ENCODE measurements at places on chromosomes 12 and 14.

- no peak for DNase-seq
These were observed 37.5 kb downstream of the PRORP start for GRCh38 chr14:35159742-35160409.

DNA sequence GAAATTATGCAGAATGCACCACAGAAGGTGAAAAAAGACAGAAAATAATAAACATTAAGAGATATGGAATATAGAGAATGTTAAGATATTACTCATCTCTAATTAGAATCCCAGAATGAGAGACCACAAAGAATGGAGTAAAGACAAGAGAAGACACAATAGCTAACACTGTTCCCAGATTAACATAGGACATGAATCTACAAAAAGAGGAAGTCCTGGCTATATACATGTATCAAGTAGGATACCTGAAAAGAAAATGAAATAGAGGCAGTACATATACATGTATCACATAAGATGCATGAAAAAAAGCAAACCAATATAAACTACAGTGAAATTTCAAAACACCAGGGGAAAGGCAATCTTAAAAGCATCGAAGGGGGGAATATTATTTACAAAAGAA lies 5.6 kb upstream of the EPS8 start:
- no peak for DNase-seq

GRCh38 chr14:68705741-68706283 lies 87.1 kb downstream of the ZFP36L1 start:
- DNase-seq: no peak

GRCh38 chr12:39618701-39619100 lies 902 bp downstream of the ABCD2 start:
- DNase-seq: peak; percentile 57

- no peak for DNase-seq
These were observed 8.0 kb upstream of the RTRAF start for GRCh38 chr14:51981218-51981854.

DNA sequence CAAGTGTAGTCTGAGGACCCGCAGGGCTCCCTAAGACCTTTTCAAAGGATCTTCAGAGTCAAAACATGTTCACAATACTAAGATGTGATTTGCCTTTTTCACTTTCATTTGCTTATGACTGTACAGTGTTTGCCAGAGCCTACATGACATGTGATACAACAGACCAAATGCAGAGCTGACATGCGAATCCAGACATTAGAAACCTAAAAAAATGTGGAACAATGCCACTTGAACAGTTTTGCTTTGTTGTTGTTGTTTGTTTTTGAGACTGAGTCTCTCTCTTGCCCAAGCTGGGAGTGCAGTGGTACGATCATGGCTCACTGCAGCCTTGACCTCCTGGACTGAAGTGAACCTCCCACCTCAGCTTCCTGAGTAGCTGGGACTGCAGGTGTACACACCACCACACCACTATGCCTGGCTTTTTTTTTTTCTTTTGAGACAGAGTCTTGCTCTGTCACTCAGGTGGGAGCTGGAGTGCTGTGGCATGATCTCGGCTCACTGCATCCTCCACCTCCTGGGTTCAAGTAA lies 5.3 kb upstream of the RAB35 start:
- no peak for DNase-seq

GRCh38 chr12:123655420-123655819 lies 15.5 kb upstream of the TCTN2 start:
- no peak for DNase-seq

GRCh38 chr14:52314595-52315354 lies 663 bp downstream of the PTGER2 start:
- no peak for DNase-seq

- DNase-seq: peak; percentile 26
These were observed 15.0 kb upstream of the CACNA2D4 start for GRCh38 chr12:1933342-1934051.

- DNase-seq: peak; percentile 88
These were observed 37.7 kb downstream of the NEUROD4 start for GRCh38 chr12:55057481-55057880.

DNA sequence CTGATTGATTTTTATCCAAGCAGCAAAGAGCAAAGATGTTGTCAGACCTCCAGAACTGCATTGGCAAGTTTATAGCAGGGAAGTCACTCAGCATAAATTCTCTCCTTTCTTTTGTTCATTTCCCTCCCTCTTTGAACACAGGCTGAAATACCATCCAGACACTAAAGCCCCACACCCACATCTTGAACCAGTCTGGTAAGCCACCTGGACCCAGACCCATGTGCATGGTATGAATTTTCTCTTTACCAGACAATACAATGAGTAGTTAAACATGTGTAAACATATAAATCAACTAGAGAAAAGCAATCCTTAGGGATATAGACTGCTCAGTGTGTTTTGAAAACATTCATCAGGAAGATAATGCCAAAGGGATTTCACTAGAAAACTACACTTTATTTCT lies 488.3 kb upstream of the FLRT2 start:
- no peak for DNase-seq

GRCh38 chr12:43318021-43318420 lies 234.0 kb downstream of the ADAMTS20 start:
- no peak for DNase-seq

GRCh38 chr12:94803939-94804338 lies 153.6 kb upstream of the TMCC3 start:
- no peak for DNase-seq

- DNase-seq: no peak
These were observed 643 bp upstream of the TAMALIN start for GRCh38 chr12:52005903-52006703.

DNA sequence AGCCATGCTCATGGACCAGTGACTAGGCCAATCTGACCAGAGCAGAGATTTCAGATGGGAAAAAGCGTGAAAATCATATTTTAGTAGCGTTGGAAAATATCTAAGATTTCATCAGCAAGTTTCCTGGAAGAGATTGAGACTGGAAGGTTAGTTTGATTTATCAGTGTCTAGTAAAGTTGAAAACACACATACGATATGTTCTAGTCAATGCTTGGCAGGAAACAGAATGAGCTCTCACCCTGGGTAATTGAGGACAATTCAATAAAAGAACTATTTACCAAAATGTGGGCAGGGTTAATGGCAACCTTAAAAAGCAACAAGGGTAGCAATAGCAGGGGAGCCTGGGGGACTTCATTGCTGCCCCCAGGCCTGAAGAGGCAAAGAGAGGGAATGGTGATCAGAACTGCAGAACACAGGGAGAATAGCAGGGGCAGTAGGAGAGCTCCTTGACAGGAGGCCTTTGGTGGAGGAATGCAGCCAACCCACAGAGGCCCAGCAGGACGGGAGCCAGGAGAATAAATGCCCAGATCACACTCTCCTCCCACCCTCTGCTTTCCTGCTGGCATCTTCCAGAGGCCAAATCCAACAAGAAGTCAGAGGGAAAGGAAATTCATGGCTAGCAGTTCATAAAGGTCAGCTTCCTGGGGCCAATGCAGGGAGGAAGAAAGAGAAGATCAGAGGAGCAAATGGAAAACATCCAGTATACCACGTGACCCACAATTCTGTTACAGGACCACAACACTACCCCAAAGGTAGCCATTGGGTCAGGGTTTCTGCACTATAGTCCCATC lies 27.6 kb upstream of the LRP6 start:
- DNase-seq: no peak

DNA sequence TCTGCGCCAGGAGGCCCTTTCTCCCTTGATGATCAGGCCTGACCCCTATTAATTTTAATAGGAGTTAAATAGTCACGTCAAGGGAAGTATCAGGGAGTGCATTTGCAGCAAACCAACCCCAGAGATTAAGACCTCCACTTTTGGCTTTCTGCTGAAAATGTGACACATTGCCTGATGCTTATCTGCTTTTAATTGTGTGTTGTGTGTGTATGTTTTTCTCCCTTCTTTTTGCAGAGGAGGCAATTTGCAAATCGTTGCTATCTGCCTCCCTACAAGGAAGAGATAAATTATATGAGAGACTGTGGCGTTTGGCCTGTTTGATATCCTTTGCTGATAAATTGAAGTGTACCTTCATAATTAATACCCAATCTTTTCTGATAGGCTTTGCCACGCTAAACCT lies 822.9 kb downstream of the VRK1 start:
- DNase-seq: no peak

- DNase-seq: no peak
These were observed 16.5 kb upstream of the RIMKLB start for GRCh38 chr12:8681129-8681884.

GRCh38 chr12:86057092-86057845 lies 183.2 kb downstream of the NTS start:
- no peak for DNase-seq

- no peak for DNase-seq
These were observed 142.4 kb downstream of the DACT1 start for GRCh38 chr14:58780185-58780584.

- no peak for DNase-seq
These were observed 17.9 kb downstream of the SERPINA1 start for GRCh38 chr14:94370524-94370910.

GRCh38 chr12:54661048-54661447 lies 12.9 kb upstream of the DCD start:
- DNase-seq: no peak

DNA sequence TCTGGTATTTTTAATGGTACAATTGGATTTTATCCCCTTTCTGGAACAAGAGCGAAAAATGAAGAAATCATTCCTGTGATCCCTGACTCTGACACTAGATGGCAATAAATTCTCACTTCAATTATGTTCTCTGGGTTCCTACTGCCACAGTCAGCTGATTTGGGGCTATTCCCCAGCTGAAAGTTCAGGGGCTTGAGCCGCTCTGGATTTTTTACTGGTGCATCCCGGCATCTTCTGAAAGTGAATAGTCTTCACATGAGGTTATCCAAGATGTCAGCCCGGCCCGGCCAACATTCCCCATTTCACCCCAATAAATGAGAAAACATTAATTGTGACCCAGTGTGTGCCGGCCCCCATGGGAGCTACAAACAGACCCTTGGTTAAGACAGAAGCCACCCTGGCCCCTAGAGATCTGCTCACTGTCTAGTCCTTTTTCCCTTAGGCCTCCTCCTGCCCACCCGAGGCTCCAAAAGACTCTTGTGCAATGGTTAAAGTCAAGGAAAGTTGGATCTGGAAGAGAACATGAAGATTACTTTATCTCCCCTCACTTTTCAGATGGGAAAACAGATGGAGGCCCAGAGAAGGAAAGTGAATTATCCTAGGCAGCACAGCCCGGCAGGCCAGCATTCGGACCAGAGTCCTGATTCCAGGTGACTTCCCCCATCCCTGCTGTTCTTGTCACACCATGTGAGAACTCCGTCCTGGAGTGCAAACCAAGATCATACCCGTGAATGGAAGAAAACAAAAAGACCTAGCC lies 20.8 kb downstream of the CKAP4 start:
- no peak for DNase-seq

GRCh38 chr12:30988086-30988485 lies 61.5 kb downstream of the TSPAN11 start:
- no peak for DNase-seq

- no peak for DNase-seq
These were observed 1.4 kb downstream of the TOMM20L start for GRCh38 chr14:58397156-58397555.

GRCh38 chr14:29355331-29355730 lies 572.3 kb downstream of the PRKD1 start:
- no peak for DNase-seq

DNA sequence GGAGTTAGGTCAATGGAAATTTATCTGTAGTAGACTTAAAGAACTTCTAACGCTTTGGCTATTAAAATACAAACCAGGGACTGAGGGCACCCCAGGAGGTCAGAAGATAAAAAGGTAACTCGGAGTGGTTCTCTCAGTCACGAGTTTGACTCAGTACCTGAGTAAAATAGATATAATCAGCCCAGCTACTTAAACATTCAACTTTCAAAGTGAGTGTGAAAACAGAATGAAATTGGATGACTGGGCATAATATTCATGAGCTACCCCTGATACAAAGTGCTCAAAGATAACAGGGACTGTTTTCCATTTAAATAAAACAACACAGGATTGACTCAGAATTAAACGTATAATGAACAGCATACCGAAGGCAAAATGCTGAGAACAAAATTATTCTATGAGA lies 75.0 kb downstream of the FOXN3 start:
- no peak for DNase-seq

DNA sequence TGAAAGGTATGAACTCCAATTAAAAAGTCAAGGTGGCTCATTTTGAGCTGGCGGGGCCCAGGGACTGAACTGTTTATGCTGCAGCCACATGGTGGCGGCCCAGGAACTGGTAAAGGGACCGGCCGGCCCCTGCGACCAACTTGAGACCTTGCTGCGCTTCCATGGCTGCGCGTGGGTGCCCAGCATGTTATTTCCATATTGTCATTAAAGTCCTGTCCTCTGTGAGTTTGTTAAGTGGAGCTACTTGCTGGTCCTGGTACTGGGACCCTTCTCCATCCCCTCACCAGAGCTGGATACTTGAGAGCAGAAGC lies 62.3 kb downstream of the BEGAIN start:
- no peak for DNase-seq

DNA sequence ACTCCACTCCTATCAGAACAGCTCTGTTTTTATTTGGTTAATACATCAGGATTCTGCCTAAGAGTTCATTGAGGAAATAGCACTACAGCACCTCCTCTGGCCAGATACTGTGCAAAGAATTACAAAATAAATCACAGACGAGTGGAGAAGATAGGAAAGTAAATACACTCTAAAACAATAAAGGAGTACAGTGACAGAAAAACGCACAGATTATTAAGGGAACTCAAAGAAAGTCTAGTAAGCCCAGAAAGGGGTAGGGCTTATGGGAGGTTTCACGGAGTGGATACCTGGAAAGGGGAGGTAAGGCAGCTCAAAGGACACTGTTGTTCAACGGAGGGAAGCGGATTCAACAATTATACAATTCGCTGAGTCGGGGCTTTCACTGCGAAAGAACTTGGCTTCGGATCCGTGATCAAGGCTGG lies 5.5 kb downstream of the OR10AD1 start:
- no peak for DNase-seq

GRCh38 chr14:92863286-92864080 lies 59.5 kb upstream of the CHGA start:
- DNase-seq: peak; percentile 23

DNA sequence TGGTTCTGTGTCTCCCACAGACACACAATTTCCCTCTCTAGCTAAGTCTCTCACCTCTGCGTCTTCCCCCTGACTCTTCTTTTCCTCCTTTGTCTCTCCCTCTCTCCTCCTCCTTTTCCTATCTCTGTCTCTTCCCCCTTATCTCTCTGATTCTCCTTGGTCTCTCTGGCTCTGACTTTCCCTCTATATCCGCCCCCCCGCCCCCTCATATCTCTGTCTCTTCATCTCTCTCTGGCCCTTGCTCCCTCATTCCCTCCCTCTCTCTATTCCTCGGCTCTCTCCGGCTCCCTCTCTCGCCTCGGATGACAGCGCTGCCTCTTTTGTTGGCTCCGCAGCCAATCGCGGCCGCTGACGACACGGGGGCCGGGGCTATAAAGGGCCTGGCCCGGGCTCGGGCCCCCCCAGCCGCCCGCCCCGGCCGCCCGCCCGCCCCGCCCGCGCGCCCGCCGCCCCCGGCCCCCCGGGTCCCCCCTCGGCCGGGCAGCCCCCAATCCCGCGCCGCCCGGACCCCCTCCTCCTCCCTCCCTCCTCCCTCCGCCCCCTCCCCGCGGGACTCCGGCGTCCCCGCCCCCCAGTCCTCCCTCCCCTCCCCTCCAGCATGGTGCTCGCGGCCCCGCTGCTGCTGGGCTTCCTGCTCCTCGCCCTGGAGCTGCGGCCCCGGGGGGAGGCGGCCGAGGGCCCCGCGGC lies at the start of gene GDF11:
Gene GDF11 (plus strand): TSS at position 404 of the 687 bp plus-strand sequence. CDS start 195 bp downstream, at position 599.
- peak; percentile 6 for DNase-seq

- no peak for DNase-seq
These were observed 145.8 kb downstream of the DERA start for GRCh38 chr12:16056910-16057309.

GRCh38 chr14:88181072-88181471 lies 142.0 kb downstream of the KCNK10 start:
- DNase-seq: no peak

Data from NCI-H524 treated with DMSO at 0.1 percent for 48 hours (cell line).